A549 treated with RU486 at 1 μM for 4 hours (cell line): ENCODE measurements at places on chromosomes 13 and 19. TPM values are rescaled to one million over a fixed set of nuclear protein-coding genes. Genes with fewer than 3 reads are reported as not detected.

The ATP5F1D gene
- total RNA-seq = 84.2 to 179 TPM (median 170 TPM) in 5 replicates

The C1QTNF9B gene
- total RNA-seq = not detected in 5 replicates

The ZNF766 gene
- 5.3 to 13.6 TPM (median 9.6 TPM) in 5 replicates for total RNA-seq

The CGB3 gene
- 0.38 TPM in 1 of 5 replicates, not detected in the others for total RNA-seq

The LRRC63 gene
- not detected in 5 replicates for total RNA-seq

The IFNL1 gene
- total RNA-seq = 0.23 to 0.28 TPM in 2 of 5 replicates, not detected in the others

The KDELR1 gene
- 354 to 463 TPM (median 436 TPM) in 5 replicates for total RNA-seq

The TMEM161A gene
- total RNA-seq = 18.4 to 26.4 TPM (median 24.2 TPM) in 5 replicates

The APLP1 gene
- 69.5 to 103 TPM (median 99.5 TPM) in 5 replicates for total RNA-seq

The KLK1 gene
- 0.08 TPM in 1 of 5 replicates, not detected in the others for total RNA-seq

The CYP4F8 gene
- not detected in 5 replicates for total RNA-seq

The PRR19 gene
- total RNA-seq = 3.9 to 5.0 TPM (median 3.9 TPM) in 5 replicates

The PSPN gene
- 0.48 to 1.7 TPM (median 0.85 TPM) in 5 replicates for total RNA-seq

The SEMA6B gene
- 4.3 to 6.9 TPM (median 6.1 TPM) in 5 replicates for total RNA-seq

The SDHAF1 gene
- total RNA-seq = 32.5 to 53.6 TPM (median 52.3 TPM) in 5 replicates

The ATXN8OS gene
- not detected in 5 replicates for total RNA-seq

The ZNF460 gene
- 0.77 to 1.2 TPM (median 1.0 TPM) in 5 replicates for total RNA-seq

The SLC17A7 gene
- total RNA-seq = 0.39 to 0.73 TPM (median 0.67 TPM) in 5 replicates

The SMIM24 gene
- 0.61 to 0.89 TPM (median 0.70 TPM) in 5 replicates for total RNA-seq

The PRODH2 gene
- total RNA-seq = 0.18 to 0.61 TPM (median 0.44 TPM) in 5 replicates

The CD209 gene
- total RNA-seq = not detected in 5 replicates

The ICAM3 gene
- 6.5 to 11.4 TPM (median 8.8 TPM) in 5 replicates for total RNA-seq

The SYNE4 gene
- 0.13 to 0.72 TPM (median 0.28 TPM) in 5 replicates for total RNA-seq

The CATSPERD gene
- total RNA-seq = not detected in 5 replicates

The HCST gene
- 0.18 to 0.64 TPM (median 0.27 TPM) in 3 of 5 replicates, not detected in the others for total RNA-seq

The JAK3 gene
- 0.15 to 0.36 TPM (median 0.31 TPM) in 5 replicates for total RNA-seq

The ZNF677 gene
- total RNA-seq = not detected in 5 replicates

The FARP1 gene
- total RNA-seq = 8.6 to 13.4 TPM (median 10.2 TPM) in 5 replicates

The MBD3L3 gene
- not detected in 5 replicates for total RNA-seq

The C13orf46 gene
- total RNA-seq = 0.05 to 0.27 TPM (median 0.14 TPM) in 5 replicates

The ZNF865 gene
- 7.3 to 16.1 TPM (median 12.2 TPM) in 5 replicates for total RNA-seq

The LGALS4 gene
- total RNA-seq = 0.30 to 1.8 TPM (median 0.78 TPM) in 5 replicates

The MIR17HG gene
- total RNA-seq = 0.69 to 2.3 TPM (median 1.4 TPM) in 5 replicates

The FGF21 gene
- total RNA-seq = not detected in 5 replicates

The HTR2A gene
- total RNA-seq = not detected in 5 replicates

The MIA gene
- 1.1 TPM in 1 of 5 replicates, not detected in the others for total RNA-seq

The ZNF91 gene
- total RNA-seq = 0.07 to 0.37 TPM (median 0.16 TPM) in 5 replicates

The AZU1 gene
- 0.14 to 0.53 TPM (median 0.28 TPM) in 4 of 5 replicates, not detected in the other for total RNA-seq

The KIR2DL1 gene
- total RNA-seq = not detected in 5 replicates

The MEIOSIN gene
- 0.06 to 0.10 TPM (median 0.08 TPM) in 3 of 5 replicates, not detected in the others for total RNA-seq

The ELSPBP1 gene
- not detected in 5 replicates for total RNA-seq

The KLF1 gene
- total RNA-seq = not detected in 5 replicates

The CDX2 gene
- 0.64 to 1.4 TPM (median 0.78 TPM) in 5 replicates for total RNA-seq

The KLK3 gene
- not detected in 5 replicates for total RNA-seq

The C19orf38 gene
- 0.12 to 0.15 TPM in 2 of 5 replicates, not detected in the others for total RNA-seq

The CLDN10 gene
- total RNA-seq = 0.13 to 0.50 TPM (median 0.29 TPM) in 4 of 5 replicates, not detected in the other

The TLE6 gene
- 3.1 to 6.1 TPM (median 5.5 TPM) in 5 replicates for total RNA-seq

The RNF113B gene
- not detected in 5 replicates for total RNA-seq

The ZNF420 gene
- total RNA-seq = 3.6 to 5.8 TPM (median 4.8 TPM) in 5 replicates

The TPP2 gene
- total RNA-seq = 10.6 to 19.1 TPM (median 18.0 TPM) in 5 replicates
